ENCODE measurements at places on chromosomes 1 and 21.

DNA sequence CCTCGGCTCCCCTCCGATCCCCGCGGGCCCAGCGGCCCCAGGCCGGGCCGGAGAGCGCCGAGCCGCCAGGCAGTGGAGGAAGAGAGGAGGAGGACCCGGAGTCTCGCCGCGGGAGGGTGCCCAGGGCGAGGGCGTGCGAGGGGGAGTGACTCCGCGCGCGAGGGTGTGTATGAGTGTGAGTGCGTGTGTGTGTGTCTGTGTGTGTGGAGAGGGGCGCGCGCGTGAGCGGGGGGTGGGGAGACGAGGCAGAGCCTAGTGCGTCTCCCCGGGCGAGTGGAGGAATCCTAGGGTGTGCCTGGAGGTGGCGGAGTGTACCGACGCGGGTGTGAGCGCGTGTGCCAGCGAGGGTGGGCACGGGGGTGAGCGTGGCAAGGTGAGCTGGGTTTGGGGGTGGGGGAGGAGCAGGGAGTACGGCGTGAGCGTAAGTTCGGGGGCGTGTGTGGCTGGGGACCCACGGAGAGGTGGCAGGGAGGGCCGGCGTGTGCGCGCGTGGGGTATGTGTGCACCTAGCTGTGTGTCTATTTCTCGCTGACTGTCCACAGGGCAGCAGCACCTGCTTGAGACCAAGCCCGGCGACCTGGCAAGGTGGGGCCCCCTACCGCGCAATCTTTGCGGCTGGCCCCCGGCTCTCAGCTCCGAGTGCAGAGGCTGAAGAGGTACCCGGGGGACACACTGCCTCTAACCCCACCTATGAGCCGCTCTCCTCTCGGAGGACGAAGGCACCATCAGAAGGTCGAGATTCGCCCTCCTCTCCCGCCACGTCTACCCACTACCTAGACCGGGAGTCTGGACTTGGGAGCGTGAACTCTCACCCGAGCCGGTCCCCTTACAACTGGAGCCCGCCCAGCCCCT lies 784 bp upstream of the KCND3 start:
- no peak for DNase-seq

GRCh38 chr21:45891388-45892155 lies 90.0 kb upstream of the COL6A1 start:
- no peak for DNase-seq

DNA sequence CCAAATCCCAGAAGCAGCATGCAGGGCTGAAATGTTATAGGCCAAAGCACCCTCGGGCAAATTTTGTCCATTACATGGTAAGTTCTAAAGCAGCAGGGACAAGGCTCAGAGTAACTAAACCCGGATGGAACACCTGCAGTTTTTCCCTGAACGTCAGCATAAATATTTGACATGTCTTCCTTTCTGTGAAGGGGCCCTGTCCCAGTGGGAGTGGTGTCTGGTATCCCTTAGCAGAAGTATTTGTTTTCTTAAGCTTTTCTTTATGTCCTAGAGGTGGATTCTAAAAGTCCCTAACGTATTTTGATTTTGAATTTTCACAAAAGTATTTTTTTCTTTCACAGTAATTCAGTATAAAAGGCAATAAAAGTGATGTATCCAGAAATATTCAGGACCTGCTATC lies 223.9 kb downstream of the ST6GALNAC3 start:
- DNase-seq = no peak

DNA sequence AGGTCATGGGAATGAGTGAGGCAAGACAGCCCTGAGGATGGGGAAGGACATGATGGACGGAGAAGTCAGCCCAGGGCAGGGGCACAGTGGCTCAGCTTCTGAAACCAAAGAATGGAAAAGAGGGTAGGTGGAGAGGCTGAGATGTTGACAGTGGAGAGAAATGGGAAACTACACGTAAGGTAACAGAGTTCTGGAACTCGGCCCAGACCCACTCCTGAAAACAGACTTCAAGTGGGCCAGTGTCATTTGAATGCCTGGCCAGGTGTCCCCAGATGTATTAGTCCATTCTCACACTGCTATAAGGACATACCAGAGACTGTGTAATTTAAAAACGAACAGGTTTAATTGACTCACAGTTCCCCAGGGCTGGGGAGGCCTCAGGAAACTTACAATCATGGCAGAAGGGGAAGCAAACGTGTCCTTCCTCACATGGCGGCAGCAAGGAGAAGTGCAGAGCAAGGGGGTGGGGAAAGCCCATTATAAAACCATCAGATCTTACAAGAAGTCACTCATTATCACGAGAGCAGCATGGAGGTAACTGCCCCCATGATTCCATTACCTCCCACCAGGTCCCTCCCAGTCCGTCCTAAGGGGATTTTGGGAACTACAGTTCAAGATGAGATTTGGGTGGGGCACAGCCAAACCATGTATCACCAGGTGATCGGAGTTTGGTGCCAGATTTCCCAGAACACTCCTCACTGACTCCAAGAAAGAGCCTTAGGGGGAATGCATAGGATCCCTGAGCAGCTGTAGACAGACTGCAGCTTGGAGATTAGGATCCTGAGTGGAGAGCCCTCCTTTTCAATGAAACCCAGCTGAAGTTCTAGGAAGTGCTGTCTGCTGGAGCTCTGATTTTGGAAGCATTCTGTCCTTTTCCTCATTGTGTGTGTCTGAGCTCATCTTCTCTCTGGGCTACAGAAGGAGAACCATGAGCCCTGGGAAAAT lies 40.3 kb downstream of the FHAD1 start:
- DNase-seq = no peak

DNA sequence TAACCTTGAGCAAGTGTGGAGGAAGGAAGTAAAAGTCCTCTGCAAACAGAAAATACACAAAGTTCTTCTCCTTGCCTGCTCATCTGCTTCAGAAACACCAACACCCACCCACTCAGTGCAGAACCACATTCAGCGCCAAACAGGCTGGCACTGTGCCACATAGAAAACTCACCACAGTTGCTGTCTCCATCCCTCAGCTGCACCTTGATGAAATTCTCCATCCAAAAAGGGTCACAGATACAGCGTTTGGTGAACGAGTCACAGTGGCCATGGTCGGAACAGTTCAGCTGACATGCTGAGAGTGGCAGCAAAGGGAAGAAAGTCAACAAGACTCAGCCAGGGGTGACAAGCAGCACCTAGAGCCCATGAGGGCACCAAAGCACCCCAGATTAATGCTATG lies 114.5 kb downstream of the KIAA0319L start:
- no peak for DNase-seq

DNA sequence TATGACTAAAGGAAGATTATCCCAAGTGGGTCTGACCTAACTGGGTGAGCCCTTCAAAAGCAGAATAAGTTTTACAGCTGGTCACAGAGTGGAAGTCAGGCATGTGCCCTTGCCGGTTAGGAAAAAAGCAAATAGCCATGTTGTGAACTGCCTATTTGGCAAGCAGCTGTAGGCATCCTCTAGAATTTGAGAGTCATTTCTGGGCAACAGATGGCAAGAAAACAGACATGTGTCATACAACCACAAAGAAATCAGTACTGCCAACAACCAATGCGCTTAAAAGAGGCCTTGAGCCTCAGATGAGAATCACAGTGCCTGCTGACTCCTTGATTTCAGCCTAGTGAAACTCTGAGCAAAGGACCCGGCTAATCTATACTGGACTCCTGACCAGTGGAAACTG lies 26.8 kb downstream of the LRRC53 start:
- DNase-seq = no peak

DNA sequence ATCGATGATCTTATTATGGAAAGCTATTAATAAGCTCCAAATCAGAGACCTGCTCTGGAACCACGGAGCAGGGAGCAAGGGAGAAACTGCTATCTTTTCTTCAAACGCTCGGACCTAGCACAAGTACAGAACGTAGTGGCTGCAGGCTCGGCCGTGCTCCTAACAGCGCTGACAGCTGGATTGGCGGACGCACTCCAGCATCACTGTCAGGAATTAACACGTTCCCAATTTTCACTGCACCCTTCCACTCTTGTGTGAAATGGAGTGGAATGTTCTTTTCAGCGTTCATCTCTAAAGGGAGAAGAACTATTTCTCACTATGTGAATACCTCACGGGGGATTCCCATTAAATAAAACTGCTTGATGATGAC lies 106.9 kb downstream of the ZNF281 start:
- DNase-seq = no peak

GRCh38 chr1:244662599-244662998 lies 9.7 kb downstream of the DESI2 start:
- DNase-seq = no peak

Data from iPS DF 19.7 (cell line).